HAP-1 (cell line): ENCODE measurements at places on chromosomes 5 and 9.

GRCh38 chr9:19373527-19373926, 6.5 kb downstream of the RPS6 start:
- no peak for DNase-seq

- DNase-seq = no peak
Measured at GRCh38 chr5:150057052-150057451, 29.3 kb downstream of the CSF1R start.

- DNase-seq = no peak
Measured at GRCh38 chr9:33295571-33295970, 5.3 kb downstream of the NFX1 start.

GRCh38 chr5:89560696-89561095, 677.7 kb upstream of the MEF2C start:
- no peak for DNase-seq

DNA sequence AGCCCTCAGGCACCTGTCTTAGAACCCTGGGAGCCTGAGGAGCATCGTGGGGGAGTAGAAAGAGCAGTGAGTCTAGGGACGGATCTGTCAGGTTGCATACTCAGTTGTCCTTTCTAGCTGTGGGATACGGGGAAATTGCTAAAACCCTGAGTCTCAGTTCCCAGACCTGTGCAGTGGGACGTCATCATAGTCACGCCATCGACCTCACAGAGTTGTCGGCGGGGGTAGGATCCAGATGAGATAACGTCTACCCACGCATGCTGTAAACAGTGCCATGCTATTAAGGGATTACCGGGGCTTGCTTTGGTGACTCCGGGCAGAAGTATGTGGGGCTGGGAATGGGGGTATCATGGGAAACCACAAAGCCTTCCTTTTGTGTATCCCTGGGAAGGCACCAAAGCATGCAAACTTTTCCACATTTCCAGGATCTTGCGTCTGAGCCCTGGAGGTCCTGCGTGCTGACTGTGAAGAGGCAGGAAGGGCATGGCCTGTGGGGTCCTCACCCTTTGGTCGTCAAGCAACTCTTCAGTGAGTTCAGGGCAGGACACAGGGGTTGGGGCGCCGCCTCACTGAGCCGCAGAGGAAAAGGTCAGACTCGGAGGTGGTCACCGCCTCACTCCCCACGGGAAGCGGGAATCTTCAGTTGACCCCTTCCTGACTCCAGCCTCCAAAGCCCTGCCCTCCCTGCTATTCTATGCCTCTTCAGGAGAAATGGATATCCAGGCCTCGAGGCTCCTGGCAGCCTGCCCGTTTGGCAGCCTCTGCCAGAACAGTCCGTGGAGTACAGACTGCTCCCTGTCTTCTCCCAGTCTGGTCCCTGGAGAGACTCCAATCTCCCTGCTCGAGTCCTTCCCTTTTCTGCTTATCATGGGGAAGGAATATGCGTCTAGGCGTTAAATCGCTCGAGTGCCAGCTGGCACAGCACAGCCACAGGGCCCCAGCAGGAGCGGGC, 186.8 kb upstream of the KLF9 start:
- no peak for DNase-seq

DNA sequence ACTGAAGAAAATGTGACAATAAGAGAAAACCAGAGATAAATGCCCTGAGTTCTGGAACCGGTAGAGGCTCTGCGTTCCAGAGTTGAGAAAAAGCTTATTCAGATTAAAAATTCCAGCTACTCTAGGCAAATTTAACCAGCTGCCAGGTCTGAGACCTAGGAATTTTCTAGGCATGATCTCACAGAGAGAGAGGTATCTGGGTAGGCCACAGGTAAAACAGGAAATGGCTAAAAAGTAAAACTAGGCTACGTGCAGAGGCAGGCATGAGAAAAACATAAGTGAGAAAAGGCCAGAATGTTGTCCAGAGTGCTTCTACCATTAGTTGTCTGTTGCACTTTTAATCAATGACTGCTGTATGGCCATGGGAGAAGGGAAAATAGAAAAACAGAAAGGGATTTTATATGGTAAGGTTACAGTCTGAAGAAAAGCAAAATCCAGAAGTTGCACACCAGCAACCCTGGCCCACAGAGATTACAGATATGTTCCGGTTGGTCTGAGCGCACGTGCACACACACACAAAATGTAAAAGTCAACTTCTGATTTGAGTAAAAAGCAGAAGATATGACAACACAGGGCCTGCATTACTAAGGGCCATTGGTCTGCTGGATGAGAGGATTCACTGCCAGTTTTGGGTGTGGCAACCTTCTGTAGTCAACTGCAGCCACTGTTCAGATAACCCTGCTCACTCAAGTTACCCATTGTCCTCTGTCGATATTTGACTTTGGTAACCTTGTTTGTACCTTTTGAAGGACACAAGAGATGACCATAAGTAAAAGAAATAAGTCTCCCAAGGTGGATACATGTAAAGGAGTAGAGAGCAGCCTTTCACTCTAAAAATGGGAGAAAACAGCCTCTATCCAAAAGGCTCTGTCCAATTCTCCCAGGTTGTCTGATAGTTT, 266.0 kb downstream of the DTWD2 start:
- DNase-seq = no peak

DNA sequence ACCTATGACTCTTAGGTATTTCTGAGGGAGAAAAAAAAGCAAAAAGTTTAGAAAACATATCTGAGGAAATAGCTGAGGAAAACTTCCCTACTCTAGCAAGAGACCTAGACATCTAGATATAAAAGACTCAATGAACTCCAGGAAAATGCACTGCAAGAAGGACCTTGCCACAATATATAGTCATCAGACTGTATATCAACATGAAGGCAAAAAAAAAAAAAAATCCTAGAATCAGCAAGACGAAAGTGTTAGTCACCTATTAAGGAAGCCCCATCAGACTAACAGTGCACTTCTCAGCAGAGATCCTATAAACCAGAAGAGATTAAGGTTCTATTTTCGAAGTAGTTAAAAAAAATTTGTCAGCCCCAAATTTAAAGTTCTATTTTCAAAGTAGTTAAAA, 166.2 kb downstream of the TMEM38B start:
- no peak for DNase-seq

- DNase-seq = no peak
Measured at GRCh38 chr5:52740007-52740406, 47.7 kb upstream of the ITGA1 start.

- DNase-seq = no peak
Measured at GRCh38 chr5:18375641-18376040, 741.4 kb downstream of the TAF11L14 start.

GRCh38 chr9:68964102-68964541, 49.8 kb downstream of the PRKACG start:
- no peak for DNase-seq

DNA sequence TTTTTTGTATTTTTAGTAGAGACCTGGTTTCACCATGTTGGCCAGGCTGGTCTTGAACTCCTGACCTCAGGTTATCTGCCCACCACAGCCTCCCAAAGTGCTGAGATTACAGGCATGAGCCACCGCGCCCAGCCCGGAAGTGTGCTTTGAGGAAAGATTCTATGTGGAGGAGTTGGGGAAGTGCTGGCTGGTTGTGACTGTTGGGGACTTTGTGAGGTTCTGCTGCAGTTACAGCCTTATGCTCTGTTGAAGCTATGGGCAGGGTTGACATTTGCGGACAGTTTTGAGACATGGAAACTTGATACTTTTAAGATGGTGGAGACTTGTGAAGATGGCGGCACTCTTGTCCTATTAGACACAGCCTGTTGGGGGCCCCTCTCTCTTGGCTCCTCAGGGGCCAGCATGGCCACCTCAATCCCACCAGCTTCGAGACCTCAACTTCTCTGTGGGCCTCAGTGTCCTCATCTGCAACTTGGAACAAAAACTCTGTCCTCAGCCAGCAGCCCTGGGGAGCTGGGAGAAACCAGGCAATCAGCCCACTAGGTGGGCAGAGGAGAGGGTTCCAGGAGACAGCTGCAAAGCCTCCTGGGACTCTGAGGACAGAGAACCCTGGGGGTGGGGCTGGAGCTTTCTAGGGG, 24.9 kb downstream of the C9orf50 start:
- no peak for DNase-seq

- DNase-seq = no peak
Measured at GRCh38 chr9:38053697-38054461, 15.1 kb downstream of the SHB start.

- no peak for DNase-seq
Measured at GRCh38 chr9:6226696-6227095, 11.1 kb downstream of the IL33 start.

DNA sequence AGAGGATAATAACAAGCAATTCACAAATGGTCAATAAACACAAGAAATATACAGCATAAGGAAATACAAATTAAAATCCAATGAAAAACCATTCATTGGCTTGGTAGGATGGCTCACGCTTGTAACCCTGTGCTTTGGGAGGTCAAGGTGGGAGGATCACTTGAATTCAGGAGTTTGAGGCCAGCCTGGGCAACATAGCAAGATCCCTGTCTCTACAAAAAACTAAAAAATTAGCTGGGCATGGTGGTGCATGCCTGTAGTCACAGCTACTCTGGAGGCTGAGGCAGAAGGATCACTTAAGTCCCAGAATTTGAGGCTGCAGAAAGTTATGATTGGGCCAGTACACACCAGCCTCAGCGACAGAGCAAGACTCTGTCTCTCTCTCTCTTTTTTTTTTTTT, 20.9 kb upstream of the UBAP1 start:
- DNase-seq = no peak

- no peak for DNase-seq
Measured at GRCh38 chr9:34991607-34992375, 2.2 kb downstream of the DNAJB5 start.

- no peak for DNase-seq
Measured at GRCh38 chr9:35078066-35078465, 1.7 kb downstream of the FANCG start.

- no peak for DNase-seq
Measured at GRCh38 chr5:19701731-19702130, 286.3 kb downstream of the CDH18 start.

DNA sequence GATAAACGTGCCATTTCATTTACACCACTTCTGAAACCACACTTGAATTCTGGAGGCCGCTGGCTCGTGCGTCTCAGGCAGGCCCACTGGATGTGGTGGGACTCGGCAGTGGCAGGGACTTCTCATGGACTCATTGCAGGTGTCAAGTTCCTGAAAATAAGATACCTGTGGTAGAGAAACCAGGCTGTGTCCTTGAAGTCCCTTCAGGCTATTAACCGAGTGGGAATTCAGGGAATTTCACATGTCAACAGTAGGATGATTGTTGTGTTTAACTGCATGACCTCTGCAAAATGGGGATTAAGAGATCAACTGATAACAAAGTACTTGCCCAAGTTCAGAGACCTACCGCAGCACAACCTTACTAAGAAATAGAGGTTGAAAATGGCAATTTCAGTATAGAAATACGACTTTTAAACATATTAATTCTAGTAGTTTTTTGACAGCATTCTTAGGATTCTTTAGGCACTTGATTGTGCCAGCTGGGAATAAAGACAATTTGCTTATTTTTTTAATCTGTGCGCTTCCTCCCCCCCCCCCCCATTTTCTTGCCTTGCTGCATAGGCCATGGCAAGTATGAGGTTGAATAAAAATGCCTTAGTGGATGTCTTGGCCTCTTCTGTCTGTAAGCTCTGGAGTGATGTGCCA, 26.8 kb downstream of the TRIP13 start:
- DNase-seq = no peak
